Activated naive CD8-positive, alpha-beta T cell treated with anti-CD3 and anti-CD28 coated beads, Interleukin-2, amount 50 U/mL, for 24 hours (primary cell): ENCODE measurements at places on chromosomes 4 and X.

GRCh38 chrX:44282753-44283152 lies 60.7 kb downstream of the EFHC2 start:
- DNase-seq, result no peak

- DNase-seq, result peak; percentile 34
These were observed at the start of gene TEC for GRCh38 chr4:48268956-48269860. TSS of gene TEC (minus strand) at chr4:48269838. CDS start at chr4:48228614, 41,224 bp downstream.

DNA sequence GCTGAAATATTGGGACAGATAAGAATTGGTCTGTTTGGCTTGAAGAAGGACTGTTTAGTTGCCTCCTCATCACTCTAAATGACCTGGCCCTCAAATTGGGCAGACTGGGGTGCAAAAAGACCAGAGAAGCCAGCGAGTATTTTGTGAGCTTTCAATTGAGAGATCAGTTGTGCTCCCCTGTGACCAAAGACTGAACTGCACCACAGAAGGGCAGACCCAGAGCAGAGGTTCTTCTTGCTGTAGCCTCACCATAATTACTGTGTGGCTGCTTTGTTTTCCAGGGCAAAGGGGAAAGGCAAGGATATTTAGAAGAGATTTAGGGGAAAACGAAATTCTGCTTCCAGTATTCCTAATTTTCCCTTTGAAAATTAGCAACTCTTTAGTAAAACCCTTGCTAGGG lies 104.0 kb upstream of the MBNL3 start:
- no peak for DNase-seq

GRCh38 chr4:34800953-34801352 lies 1443.4 kb downstream of the ARAP2 start:
- no peak for DNase-seq

GRCh38 chrX:154091678-154092077 lies 5.8 kb downstream of the MECP2 start:
- DNase-seq, result peak; percentile 23

- DNase-seq, result no peak
These were observed 7.4 kb upstream of the TNIP2 start for GRCh38 chr4:2763511-2763967.

DNA sequence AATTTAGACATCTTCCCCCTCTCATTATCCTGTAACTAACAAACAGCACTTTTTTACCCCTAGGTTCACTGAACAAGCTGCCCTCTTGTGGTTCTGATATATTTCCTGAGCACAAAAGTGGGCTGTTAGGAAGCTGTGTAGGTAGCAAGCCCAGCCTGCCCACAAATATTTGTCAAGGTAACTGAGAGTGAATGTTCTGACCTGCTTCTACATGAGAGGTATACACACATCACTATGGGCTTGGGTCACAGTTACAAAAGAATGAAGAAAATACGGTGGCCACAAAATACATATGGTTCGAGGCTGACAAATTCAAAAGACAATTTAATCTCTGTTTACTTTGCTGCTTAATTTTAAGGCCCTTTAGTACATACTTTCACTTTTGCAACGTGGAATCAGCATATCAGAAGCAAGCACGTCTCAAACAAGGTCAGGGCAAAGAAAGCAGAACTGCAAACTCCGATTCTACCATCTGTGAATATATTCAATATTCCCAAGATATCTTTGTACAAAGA lies 78.7 kb downstream of the RBM47 start:
- no peak for DNase-seq

DNA sequence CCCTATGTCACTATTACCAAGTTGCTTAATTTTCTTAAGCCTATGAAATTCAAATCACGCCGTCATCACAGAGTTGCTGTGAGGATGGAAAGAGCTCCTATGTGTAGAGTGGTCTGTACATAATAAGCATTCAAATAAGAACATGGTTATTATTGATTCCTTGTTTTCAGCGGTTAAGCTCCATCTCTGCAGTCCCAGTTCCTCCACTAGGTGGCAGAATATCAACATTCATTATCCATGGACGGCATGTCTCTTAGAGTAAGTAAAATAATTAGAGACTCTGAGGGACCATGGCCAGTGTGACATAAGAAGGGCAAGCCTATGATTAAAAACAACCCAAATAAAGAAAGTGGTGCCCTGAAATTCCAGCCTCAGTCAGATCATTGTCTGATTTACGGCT lies 132.5 kb upstream of the NHS start:
- DNase-seq, result peak; percentile 18

DNA sequence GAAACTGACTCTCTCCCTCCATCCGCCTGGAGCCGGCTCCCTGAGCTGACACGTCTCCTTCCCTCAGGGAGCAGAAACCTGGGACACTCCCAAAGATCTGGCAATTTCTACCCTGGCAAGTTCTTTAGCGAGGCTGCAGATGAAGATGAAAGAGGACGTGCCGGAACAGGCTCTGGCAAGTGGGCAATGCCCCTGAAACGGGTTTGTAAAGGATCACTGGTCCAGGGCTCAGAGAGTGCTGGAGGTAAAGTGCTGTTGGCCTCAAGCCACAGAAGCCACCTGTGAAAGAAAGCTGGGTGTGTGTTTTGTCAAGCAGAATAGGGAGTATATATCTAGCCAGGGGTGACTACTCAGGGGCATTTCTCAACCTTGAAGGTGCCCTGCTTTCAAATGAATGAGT lies 131.4 kb upstream of the ATP6AP2 start:
- DNase-seq, result no peak

DNA sequence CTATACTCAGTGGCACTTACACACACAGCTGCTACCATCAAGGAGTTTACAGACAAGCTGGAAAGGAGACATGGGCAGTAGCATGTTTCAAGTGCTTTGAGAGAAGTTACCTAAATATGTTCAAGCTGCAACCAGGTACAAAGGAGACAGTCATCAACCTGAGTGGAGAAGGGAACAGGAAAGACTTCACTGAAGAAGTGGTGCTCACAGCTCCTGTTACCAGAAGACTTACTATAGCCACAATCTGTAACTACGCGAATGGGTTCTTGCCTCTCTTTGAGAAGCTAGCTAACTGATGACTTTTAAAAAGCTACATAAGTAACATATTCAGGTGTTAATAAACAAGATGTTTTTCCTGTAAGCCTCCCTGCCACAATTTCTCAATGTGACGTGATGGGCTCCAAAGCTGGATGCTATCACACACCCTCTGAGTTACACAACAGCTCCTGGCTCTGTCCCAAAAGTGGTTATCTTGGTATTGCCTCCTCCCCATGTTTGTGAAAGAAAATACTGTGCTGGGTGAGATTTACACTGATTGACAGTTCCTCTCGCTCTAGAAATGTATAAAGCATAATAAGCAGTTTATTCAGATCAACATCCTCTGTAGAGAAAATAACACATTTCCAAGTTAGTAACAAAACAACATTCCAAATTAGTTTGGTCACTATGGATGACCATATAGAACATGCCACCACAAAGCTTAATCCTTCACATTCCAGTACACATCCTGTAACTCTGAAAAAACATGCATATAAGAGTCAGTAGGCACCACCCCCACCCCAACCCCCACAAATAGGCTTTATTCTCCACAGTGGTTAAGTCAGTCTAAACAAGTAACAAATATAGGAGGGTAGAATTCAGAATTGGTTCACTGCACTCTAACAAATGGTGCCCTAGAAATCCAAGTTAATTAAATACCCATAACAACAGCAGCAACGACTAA lies 81.8 kb downstream of the FRYL start:
- DNase-seq, result no peak

GRCh38 chr4:29073571-29073970 lies 1646.6 kb upstream of the PCDH7 start:
- no peak for DNase-seq

DNA sequence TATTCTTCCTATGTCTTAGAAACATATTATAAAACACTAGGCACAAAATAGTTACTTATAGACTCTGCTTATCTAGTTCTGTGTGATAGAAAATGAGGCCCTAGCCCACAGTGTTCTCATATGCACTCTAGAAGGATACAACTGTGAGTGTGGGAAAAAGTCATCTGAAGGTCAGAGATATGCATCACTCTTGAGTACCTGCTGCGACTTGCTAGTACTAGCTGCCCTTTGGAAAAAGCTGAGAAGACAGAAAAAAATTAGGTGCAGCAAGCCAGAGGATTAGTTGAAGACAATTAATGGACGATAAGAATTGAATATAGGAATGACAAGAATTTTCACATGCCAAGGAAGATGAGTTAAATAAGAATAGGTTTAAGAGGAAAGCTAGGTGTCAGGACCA lies 61.3 kb downstream of the MTHFD2L start:
- DNase-seq, result no peak

- no peak for DNase-seq
These were observed 9.6 kb upstream of the INTU start for GRCh38 chr4:127622921-127623796.

DNA sequence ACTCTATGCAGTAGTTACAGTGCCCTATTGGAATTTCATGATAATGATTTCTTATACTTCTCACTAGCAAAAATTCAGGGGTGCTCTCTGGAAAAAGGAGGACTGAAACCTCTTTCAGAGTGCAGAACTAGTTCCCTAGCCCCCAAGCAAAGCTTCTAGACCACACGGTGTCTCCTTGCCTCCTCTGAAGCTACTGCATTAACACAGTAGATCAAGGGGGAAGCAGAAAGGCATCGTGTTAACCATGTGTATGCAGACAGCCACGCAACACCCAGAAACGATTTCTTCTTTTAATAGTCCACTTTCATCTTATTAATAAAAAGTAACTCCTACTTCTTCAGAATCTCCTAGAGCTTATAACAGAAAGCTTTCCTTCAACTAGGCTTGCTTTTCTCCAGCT lies 44.7 kb downstream of the MAML3 start:
- no peak for DNase-seq

DNA sequence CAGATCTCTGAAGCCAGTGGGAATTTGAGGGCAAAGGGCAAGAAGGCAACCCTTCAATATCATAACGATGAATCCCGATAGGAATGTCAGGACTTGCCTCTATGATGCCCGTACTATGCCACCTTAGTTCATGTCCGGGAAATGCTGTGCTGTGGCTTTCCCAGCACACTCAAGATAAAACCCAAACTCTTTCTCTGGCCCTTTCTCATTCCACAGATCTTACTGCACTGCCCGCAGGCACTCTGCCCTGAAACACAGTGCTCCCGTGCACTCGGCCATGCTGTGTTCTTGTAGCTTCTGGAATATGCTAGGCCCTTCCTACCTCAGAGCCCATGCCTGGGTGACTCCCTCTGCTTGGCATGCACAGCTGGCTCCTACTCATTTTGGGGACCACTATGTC lies 26.3 kb downstream of the SORCS2 start:
- DNase-seq, result no peak

- DNase-seq, result no peak
These were observed 2.1 kb downstream of the PDS5A start for GRCh38 chr4:39975488-39976089.

- no peak for DNase-seq
These were observed 84.6 kb downstream of the FBXO8 start for GRCh38 chr4:174198828-174199227.

DNA sequence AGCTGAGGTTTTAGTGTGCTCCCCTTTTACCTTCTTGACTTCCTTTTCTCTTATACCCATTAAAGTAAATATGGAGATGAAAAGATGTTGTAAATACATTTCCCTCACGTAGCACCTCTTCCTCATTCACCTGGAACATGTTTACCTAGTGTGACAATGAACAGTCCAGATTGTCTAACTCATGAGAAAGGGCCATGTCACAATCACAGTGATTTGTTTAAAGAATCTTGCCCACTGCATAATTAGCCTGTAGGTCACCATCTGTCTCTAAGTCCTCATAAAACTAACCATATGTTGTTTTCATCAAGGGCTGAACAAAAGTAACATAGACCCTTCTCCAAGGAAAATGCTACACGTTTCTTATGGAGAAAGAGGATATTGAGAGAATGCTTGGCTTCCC lies 85.7 kb downstream of the TSPAN5 start:
- DNase-seq, result no peak

- DNase-seq, result no peak
These were observed 657.2 kb upstream of the DIAPH2 start for GRCh38 chrX:96027407-96027806.
